CD4-positive, alpha-beta memory T cell (primary cell): ENCODE measurements at places on chromosomes 11 and 22.

DNA sequence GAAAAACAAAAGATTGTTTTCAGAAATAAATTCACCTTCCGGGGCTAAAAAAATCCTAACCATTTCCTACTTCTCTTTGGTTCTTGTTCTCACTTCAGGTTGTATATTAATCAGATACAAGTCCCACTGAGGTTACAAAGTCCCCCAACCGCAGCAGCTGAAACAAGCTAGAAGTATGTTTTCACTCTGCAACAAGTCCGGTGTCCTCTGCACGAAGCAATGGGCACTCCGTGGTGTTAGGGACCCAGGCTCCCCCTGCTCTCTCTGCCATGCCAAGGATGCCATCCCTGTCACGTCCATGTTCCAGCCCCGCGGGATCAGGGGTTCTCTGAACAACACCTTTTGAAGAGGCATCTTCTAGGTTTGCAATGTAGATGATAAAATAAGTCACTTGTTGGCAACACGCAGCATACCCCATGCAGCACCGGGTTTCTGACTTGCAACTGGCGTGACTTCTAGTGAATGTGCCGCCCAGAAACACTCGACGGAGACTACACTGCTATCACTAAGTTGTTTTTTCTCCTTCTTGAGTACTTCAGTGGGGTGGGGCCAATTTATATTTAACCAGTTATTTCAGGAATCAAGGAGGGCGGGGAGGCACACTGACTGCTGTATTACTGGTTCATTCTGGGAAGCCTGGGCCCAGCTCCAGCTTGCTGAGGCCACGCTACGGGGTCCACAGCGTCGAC is 25.4 kb upstream of the GSTP1 start:
- DNase-seq, result no peak

DNA sequence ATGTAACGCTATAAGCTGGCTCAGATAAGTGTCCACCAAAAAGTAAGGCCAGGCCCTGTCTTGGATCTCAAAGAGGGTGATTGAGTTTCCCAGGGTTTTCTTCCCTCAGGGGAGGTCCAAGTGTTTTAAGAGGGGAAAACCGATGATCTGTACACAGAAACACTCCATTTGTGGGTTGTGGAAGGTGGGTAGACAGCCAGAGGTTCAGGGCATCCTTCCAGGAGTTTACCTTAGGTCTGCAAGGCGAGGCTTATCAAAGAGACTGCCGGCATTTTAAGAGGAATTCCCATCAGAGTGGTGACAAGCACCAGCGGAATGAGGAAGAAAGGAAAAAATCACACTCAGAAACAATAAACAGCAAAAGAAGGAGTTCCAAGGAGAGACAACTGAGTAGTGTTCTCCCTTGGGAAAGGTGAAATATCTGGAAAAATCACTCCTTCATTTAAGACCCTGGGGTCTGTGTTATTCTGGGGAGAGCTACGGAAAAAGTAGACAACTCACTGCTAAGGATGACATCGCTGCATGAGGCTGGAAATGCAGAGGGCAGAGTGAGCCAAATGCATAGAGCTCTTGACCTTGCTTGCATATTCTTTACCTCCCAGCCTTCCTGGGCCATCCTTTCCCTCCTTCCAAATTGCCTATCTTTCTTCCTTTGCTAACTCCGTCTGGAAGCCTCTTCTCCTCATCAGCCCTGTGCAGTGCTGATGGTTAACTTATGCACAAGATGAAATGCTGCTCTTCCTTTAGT is 22.1 kb upstream of the MMP7 start:
- no peak for DNase-seq

GRCh38 chr11:119778391-119779194 is 49.6 kb upstream of the NECTIN1 start:
- no peak for DNase-seq

DNA sequence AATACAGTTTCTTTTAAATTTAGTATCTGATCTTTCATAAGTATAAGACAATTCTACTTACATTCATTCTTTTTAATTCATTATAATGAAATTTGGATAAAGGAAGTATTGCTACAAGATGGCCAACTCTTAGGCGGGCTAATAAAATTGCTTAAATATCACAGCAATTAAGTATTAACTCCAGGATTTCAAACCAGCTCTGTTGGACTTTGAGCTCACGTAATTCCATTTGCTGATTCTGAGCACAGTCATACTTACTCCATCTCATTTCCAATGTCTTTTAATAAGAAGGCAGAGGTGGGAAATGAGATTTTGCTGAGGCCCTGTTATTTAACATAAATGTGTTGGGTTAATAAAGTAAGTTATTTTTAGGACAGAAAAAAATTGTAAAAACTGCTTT is 748.1 kb downstream of the KCNA4 start:
- DNase-seq, result no peak

DNA sequence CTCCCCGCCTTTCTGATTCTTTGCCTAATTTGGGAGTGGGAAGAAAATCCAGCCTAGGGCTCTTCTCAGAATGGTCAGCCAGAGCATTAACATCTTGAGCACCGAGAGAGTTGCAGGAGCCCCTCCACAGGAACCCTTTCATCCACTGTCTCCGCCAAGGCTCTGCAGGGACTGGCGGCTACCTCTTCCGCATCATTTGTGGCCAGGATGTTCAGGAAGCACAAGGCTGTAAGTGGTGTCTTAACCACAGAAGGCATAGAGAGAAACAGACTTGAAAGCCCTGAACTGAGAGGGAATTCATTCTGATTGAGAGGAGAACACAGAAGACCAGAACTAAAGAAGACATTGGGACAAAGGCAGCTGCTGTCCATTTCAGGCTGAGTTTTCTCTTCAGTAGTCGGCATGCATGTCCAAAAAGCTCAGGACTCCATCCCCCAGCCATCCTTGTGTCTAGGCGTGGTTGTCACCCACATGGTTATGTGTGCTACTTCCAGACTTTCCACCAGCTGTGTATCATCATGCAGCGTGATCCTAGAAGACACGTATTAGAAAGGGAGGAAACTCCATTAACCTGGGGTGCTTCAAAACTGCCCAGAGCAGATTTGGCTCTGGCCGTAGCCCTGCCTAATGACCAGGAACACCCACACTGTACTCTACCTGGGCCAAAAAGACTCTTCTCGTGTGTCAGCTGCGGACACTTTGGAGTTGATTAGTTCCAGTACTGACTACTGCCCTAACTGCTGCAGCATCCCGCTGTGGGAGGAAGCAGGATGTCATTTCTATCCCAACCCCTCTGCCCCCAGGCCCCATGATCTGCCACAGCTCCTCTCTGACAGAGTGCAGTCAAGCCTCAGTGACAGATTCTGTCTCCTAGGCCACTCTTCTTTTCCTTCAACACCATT is 725.1 kb downstream of the NTM start:
- DNase-seq, result no peak

GRCh38 chr11:24688981-24689380 is 192.1 kb downstream of the LUZP2 start:
- no peak for DNase-seq
